ENCODE measurements at places on chromosomes 3 and 15.

DNA sequence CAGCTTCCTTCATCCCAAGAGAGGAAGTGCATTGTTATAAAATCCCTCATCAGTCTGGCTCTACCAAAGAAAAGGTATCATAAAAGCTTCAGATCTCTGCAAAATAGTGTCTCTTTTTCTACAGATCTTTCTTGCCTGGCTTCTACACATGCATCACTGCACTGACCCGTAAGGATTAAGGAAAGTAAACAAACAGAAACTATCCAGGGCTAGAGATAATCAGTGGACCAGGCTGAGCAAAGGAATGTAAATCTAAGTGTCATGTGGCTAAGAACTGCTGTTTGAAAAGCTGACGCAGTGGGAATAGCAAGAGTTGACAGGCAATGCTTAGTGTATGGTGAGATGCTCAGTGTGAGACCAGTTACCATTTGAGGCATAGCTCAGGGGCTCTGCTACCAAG is 339.7 kb downstream of the IL5RA start:
- peak; percentile 22 for DNase-seq

DNA sequence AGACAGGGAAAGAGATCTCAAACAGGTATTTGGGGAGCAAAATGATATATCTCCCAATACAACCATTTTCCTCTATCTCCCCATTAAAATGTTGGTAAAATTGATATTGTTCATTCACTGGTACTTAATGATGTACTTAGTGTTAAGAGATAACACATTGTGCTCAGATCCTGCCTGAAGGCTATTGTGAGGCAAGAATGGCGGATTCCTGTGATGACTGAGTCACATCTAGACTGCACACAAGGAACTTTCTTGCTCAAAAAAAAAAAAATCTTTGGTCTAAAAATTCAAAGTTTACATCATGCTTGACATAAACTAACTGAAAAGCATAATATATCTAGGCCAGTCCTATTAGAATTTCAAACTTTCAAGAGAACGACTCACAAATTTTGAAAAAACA is 171.1 kb upstream of the TTC14 start:
- no peak for DNase-seq

DNA sequence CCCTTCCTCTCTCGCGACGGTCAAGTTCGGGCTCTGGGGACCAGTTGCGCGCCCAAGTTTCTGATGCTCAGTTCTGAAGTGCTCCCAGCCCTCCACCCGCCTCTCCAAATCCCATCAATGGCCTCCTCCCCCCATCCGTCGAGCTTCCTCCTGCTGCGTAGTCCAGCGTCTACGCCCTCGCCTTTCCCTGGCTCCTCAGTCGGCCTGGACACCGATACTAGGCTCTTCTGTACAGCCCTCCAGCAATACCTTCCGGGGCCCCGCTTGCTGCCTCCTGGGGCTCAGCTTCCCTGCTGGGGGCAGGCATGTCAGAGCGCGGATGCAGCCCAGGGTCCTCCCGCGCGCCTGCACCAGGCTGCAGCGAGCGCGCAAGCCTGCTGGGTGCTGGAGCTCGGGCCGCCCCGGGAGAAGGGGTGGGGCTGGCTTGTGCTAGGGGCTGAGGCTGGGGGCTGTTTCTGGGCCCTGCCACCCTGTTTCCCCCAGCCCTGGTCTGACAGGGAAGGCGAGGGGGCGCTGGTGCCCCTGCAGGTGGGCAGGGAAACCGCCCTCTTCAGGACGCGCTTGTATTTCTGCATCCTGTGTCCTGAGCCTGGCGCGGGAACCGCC is 353.3 kb upstream of the SUCLG2 start:
- DNase-seq = no peak

- DNase-seq = no peak
These were observed 2.3 kb downstream of the SERP1 start for GRCh38 chr3:150544041-150544440.

- no peak for DNase-seq
These were observed 52.9 kb downstream of the EIF4E3 start for GRCh38 chr3:71672340-71672739.
